ENCODE measurements at places on chromosomes 4 and X.

GRCh38 chrX:136665258-136665900, 17.4 kb downstream of the CD40LG start:
- no peak for DNase-seq

DNA sequence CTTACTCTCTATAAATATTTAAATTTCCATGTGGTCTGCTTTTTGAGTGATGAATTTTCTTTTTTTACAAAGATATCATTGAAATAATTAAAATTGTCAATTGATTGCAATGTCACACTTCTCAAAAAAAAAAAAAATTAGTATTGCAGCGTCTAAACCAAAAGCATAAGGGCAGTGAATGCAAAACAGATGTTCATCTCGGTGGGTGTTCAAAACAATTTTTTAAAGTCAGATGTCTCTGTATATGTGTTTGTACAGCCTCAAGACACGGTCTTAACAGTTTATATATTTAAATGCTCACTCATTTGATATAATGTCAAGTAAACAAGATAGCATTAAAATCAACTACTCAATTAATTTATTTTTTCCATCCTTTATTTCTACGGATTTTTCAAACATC, 52.3 kb downstream of the PALLD start:
- no peak for DNase-seq

GRCh38 chr4:139691-140090, 15.4 kb downstream of the ZNF718 start:
- no peak for DNase-seq

DNA sequence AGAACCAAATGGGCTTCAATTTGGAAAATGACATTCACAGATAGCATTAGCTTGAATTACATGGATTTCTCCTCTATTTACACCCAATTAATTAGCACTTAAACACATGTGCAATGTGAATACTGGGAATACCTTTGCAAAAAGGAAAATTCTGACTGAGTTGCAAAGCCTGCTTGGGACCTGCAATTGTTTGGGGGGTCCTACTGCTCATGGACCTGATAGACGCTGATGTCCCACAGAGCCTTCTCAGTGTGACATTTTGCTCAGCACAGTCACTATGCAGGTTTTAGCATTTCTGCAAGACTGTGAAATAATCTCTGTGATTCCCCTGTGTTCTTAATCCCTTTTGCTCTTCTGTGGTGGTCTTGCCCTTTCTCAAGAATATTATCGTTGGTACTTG, 101.2 kb upstream of the PGRMC2 start:
- DNase-seq = no peak

- DNase-seq = no peak
These were observed 25.8 kb upstream of the PLA2G12A start for GRCh38 chr4:109755656-109756055.
